ENCODE measurements at places on chromosomes 3 and 15.

DNA sequence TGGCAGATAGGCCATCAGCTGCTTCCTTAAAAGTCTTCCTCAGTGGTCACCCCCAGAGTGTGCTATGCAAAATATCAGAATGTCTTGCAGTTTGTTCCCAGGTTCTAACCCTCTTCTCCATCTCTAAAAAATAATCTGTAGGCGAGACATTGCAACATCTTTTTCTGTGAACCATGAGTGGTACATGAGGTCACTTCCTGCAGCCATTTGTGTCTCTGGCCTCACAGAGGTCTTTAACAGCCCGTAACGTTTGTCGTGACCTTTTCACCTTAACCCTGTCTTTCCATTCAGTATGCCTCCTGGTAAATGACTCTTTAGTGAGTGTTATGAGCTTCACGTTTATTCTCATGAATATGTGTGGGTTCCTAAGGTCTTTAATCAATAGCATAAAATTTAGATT lies 145.4 kb downstream of the KLHL25 start:
- no peak for DNase-seq

DNA sequence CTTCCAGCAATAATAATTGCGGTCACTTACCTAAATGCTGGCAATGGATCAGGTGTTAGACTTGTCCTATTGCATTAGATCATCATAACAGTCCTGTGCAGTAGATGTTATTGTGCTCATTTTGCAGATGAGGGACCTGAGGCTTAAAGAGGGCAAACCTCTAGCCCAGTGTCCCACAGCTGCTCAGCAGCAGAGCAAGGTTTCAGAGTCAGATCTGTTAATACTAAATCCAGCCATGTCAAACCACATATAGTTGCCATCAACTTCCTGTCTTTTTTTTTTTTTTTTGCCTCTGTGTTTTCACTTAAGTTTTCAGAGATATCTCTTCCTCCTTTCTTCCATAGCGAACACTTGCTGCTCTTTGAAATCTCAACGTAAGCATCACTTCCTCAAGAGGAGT lies 12.1 kb downstream of the FEZF2 start:
- no peak for DNase-seq

- DNase-seq: no peak
These were observed 5.3 kb downstream of the ATP1B3 start for GRCh38 chr3:141881702-141882101.

- no peak for DNase-seq
These were observed 121.0 kb downstream of the SLMAP start for GRCh38 chr3:57877116-57877515.

Measured in omental fat pad (tissue), 4 donors.